MM.1S (cell line): ENCODE measurements at places on chromosomes 6 and 20.

- DNase-seq: no peak
- no peaks in the 10 kb centered on the region for H3K4me1 ChIP-seq
- H3K4me3 ChIP-seq: no peak overlapping the region
- H3K27ac ChIP-seq: no peak overlapping the region
- 0 out of 2 replicates have a peak, but pooled peaks cover 2% of the 10 kb centered on the region for H3K36me3 ChIP-seq
- no peaks in the 10 kb centered on the region for H3K27me3 ChIP-seq
Measured at GRCh38 chr20:63873477-63873971, 8.5 kb downstream of the TPD52L2 start.

- no peak overlapping the region for H3K4me3 ChIP-seq
- H3K27ac ChIP-seq: no peak overlapping the region
- H3K4me1 ChIP-seq: peaks cover 13% of the 10 kb centered on the region
- H3K36me3 ChIP-seq: no peaks in the 10 kb centered on the region
- H3K27me3 ChIP-seq: peaks cover 35% of the 10 kb centered on the region
Measured at GRCh38 chr20:2750491-2751251, 49.8 kb downstream of the CPXM1 start.

DNA sequence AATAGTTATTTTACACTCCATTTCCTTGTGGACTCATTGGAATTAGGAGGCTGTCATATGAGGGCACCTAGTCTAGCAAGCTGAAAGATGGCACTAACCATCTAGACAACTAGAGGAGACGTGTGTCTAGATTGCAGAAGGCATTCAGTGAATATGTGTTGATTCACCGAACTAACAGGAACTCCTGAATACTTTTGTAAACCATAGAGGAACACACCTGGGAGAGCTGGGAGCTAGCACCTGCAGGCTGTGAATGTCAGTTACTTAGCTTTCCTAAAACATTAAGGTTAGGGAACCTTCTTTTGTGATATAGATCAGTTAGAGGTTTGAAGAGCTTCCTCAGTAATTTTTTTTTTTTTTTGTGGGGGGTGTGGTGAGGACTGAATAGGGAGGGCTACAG, 7.7 kb downstream of the OPN5 start:
- no peak for DNase-seq
- H3K4me1 ChIP-seq: no peaks in the 10 kb centered on the region
- no peaks in the 10 kb centered on the region for H3K36me3 ChIP-seq
- H3K27ac ChIP-seq: no peak overlapping the region
- no peak overlapping the region for H3K4me3 ChIP-seq

DNA sequence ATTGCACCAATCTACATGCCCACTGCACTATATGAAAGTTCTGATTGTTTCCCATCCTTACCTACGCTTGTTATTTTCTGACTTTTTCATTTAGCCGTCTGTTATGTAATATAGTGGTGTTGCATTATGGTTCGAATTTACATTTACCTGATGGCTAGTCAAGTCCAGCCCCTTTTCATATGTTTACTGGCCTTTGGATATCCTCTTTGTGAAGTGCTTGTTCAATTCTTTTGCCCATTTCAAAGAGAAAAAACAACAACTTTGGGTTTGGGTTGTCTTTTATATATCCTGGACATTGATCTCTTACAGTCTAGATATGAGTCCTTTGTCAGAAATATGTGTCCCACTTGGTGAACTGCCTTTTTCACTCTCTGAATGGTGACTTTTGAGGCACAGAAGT, 21.1 kb downstream of the PPP1R14C start:
- no peaks in the 10 kb centered on the region for H3K4me1 ChIP-seq
- no peaks in the 10 kb centered on the region for H3K36me3 ChIP-seq
- no peak overlapping the region for H3K4me3 ChIP-seq
- no peaks in the 10 kb centered on the region for H3K27me3 ChIP-seq
- no peak for DNase-seq

- H3K27ac ChIP-seq: no peak overlapping the region
- H3K4me1 ChIP-seq: no peaks in the 10 kb centered on the region
- no peak overlapping the region for H3K4me3 ChIP-seq
Measured at GRCh38 chr6:125294925-125295324, 6.8 kb downstream of the HDDC2 start.
